ENCODE measurements at places on chromosomes 3 and 15.

DNA sequence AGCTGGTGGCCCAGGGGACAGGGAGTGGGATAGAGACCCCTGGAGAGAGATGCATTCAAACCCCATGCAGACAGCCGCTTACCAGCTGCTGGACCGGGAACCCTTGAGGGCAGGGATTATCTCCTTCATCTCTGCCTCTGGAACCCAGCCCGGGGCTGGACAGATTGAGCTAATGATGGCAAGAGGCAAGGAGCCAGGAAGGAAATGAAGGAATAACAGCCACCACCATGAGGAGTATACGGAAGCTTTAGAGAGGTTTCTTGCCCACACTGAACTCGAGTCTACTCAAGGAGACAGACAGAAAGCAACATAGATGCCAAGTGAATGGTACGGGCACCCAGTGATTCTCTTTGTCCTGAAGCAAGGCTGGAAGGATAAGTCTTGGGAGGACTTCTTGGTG lies 23.2 kb downstream of the HAPLN3 start:
- DNase-seq = no peak

- DNase-seq = no peak
Observed at GRCh38 chr3:57100046-57100695, 39.7 kb downstream of the SPATA12 start.

DNA sequence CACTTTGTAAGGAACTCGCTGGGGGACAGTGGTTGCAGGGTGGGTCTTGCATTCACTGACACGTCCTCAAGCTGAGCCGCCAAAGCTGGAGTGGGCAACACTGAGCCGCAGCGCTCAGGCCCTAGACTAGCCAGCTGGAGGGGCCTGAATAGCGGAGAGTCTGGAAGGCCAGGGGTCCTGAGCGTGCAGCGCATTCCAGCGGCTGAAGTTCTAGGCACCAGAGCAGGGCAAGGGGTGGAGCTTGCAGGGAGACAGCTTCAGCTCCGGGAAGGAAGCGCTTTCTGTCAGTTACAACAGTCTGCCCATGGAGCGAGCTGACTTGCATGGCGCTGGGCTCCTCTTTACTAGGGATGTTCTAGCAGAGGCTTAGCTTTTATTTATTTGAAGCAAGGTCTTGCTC lies 2.7 kb downstream of the MAP6D1 start:
- no peak for DNase-seq

DNA sequence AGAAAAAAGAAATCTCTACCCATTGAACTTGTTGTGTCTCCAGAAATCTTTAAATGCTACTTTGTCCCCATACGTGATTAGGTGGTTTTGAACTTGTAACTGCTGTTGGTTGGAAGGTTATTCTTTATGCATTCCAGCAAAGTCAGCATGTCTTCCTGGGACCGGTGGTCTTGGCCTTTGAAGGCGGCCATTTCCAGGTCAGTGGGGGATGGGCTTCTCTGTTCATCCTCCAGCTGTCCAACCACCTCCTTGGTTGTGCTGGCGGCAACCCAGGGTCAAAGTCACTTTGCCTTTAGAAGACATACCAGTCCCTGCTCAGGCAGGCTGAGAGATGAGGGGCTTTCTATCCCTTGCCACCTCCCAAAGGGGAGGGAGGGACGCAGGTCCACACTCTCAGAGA lies 37.9 kb upstream of the ARL8B start:
- no peak for DNase-seq

- no peak for DNase-seq
Observed at GRCh38 chr15:79657722-79658121, 225.6 kb downstream of the MINAR1 start.

GRCh38 chr3:31880482-31881078 lies 100.5 kb downstream of the OSBPL10 start:
- DNase-seq = no peak

GRCh38 chr3:144437989-144438388 lies 466.4 kb downstream of the DIPK2A start:
- DNase-seq = no peak

- no peak for DNase-seq
Observed at GRCh38 chr3:49673715-49674496, at the start of gene APEH. TSS of gene APEH (plus strand) at chr3:49674351. CDS start at chr3:49674402, 51 bp downstream.

DNA sequence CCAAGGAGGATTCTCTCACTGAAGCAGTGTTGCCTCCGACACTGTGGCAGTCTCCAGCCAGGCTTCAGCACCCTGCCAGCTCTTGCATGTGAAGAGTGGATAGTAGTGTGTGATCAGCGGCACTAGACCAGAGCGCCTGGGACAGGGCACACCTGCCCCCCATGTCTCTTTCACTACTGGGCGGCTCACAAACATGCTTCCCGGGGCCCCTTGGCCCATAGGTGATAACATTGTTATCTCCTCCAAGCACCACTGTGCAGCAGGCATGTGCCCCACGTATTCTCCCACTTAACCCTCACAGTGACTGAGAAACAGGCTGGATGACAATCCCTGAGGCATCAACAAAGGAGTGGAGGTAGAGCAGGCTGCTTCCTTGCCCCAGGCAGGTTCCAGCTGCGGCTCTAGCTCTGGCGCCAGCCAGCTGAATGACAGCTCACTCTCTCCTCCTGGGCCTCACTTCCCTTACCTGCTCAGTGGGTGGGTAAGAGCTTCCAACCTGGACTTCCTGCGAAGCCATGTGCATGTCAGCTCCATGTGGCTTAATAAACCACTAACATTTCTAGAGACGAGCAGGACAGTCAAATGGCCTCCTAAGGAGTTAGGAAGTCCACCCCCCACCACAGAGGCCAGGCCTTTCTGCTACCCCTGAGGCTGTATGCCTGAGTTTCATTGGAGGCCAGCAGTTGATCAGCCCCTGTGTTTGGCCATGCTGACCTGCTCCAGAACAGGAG lies 37.8 kb downstream of the KLF13 start:
- DNase-seq = no peak

DNA sequence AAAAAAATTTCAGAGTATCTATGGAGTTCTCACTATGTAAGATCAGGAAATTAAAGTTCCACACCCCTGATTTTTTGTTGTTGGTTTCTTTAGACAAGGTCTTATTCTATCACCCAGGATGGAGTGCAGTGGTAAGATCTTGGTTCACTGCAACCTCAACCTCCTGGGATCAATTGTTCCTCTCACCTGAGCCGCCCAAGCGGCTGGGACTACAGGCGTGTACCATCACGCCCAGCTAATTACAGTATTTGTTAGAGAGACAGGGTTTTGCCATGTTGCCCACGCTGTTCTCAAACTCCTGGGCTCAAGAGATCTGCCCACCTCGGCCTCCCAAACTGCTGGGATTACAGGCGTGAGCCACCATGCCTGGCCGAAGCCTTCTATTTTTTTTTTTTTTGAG lies 12.4 kb downstream of the QRICH1 start:
- no peak for DNase-seq

GRCh38 chr3:152060701-152061100 lies 187.3 kb downstream of the SUCNR1 start:
- DNase-seq = no peak

- DNase-seq = no peak
Observed at GRCh38 chr15:26682598-26683164, 90.2 kb downstream of the GABRB3 start.

DNA sequence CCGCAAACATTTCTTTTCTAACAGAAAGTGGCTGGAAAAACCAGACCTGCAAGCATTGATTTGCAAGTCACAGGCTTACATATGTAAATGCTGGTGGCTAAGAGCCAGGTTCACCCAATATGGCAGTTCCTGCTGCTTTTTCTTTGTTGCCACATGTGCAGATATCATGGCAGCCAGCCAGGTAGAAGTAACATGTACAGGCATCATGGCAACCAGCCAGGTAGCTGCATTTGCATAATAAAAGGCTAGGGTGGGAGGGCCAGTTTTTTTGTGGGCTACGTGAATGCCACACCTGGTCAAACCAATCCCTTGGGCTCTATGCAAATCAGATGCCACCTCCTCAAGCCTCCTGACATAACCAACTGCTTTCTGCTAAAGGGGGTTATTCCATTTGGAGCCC lies 2.8 kb upstream of the SMCO1 start:
- no peak for DNase-seq

DNA sequence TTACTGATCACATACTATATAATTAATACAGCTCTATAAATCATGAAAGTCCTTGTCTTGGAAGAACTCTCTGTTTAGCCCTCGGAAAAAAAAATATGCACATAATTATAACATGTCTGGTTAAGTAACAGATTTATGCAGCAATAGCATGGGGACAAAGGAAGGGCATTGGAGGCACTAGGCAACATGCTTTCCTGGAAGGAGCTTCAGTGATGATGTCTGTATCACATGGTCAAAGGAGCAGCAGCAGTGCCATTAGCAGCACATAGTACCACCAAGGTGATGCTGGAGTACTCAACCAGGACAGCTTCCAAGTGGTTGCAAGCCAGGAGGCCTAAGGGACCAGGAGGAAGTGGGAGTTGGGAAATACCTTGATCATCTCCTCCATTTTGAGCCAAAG lies 36.3 kb upstream of the PHLDB2 start:
- no peak for DNase-seq

DNA sequence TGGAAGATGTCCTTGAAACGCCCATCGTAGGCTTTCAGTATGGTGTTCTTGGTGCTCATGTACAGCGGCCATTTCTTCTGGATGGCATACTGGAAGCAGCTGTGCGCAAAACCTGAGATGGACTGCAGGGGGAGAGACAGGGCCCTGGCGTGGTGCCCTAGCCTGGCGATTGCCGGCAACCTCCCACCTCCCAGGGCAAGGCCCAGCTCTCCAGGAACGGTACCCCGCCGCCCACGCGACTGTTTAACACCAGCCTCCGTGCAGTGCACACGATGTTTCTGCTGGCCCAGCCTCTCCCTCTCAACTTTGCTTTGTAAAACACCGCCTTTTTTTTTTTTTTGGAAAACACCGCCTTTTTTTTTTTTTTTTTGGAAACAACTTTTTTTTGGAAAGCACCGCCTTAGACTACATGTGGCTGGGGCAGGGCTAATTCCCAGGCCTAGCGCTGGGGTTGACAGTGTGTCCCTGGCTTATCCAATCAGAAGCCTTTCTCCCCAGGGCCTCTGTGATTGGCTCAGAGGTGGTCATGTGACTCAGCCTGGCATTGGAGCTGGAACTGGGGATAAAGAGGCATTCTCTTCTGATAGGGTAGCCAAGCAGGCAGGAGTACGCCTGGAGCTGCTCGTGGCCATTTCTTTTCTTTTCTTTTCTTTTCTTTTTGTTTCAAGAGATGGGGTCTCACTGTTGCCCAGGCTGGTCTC lies 14.7 kb downstream of the IDH2 start:
- no peak for DNase-seq

- no peak for DNase-seq
Observed at GRCh38 chr3:190586631-190587011, 72.7 kb downstream of the IL1RAP start.

DNA sequence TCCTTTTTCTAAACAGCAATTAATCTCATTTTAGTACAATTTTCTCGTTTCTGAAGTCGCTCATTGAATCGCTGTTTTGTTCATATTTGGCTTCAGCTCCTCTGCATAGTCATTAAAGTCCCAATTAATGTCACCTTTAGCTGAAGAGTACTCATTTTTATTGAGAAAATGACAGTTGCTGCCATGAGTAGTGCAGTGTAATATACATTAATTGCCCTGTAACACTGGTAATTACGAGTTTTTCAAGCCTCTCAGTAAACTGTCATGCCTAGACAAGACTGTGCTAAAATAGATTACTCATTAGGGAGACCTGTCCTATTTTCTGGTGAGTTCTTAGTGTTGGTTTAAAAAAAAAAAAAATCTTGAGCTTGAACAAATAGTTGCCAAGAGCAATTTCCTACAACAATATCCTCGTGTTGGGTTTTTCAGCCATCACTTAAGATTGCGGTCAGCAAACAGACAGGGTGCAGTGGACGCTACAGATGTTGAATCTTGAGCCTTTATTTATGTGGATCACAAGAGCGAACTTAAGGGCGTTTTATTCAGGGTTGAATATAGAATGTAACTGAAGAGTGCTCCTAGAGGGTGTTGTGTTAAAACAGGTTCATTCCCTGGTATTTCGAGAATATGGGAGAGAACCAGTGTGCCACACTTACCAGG lies 176.0 kb downstream of the CDIN1 start:
- no peak for DNase-seq

DNA sequence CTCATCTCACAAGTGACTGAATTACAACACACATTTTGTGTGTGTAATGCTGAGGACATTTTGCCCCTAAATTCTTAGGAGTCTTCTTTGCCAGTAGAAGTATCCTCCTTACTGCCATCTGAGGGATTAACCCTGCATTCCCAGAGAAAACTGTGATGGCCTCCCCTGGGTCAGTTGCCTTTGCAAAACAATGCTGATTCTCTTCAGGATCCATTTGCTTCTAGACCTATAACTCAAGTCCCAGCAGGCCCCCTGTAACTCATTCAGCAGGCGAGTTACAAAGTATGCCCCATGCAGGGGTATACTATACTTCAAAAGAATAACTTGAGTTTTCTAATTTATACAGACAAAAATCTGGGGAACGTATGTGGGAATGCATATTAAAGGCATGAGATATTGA lies 6.6 kb upstream of the MCF2L2 start:
- no peak for DNase-seq

DNA sequence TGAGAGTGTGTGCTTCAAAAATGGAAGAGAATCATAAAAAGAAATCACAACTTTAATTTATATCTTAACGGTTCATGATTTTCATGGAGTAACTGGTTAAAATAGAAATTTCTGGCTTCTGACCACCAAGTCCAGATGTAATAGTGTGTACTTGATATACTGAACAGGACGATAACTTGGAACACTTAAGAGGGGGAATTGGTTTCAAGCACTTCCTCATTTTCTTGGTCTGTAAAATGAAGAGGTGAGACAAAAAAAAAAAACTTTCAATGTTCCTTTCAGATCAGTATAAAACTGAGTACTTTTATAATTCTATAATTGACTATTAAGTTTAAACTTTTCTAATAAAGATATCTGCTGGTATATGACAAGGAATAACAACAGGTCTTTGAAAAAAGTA lies 64.0 kb upstream of the TRA2B start:
- no peak for DNase-seq

GRCh38 chr3:32843510-32844321 lies 25.9 kb downstream of the TRIM71 start:
- DNase-seq = no peak

DNA sequence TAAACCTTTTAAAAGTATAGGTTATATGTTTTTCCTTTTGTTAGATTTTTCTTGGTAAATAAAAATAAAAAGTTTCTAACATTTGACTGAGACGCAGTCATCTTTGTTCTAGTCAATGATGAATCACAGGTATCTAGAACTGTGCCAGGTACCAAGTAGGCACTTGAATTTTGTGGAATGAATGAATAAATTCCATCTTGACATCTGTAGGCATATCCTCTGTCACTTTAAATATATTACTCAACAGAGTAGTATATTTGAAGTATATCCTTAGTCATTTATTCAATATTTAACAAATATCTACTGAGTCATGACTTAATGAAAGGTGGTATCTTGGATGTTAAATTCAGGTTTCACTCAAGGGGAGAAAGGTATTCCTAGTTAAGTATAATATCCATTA lies 828.4 kb downstream of the TUSC7 start:
- DNase-seq = no peak

DNA sequence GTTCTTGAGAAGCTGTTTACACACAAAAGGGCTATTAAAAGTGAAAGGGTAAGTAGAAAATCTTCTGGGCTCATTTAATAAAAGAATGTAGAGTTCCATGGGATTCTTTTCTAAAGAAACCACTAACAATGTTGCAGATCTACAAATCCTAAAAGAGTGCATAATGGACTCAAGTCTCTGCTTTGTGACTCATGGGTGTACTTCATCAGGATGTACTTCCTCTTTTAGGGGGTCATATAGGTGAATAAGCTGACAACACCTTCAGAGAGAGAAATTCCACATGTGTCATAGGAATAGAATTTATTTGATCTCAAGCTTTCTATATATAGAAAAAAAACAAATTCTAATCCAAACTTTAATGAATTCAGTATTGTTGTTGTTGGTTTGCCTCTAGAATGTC lies 355.5 kb downstream of the TIGIT start:
- no peak for DNase-seq

GRCh38 chr3:150135287-150135721 lies 164.6 kb upstream of the PFN2 start:
- DNase-seq = no peak
